AG08396 (cell line): ENCODE measurements at places on chromosomes 3 and 15.

- no peak for DNase-seq
These were observed 1.7 kb downstream of the CFAP44 start for GRCh38 chr3:113439606-113440005.

- peak; percentile 35 for DNase-seq
These were observed 7.3 kb downstream of the ADAM10 start for GRCh38 chr15:58742022-58742813.

DNA sequence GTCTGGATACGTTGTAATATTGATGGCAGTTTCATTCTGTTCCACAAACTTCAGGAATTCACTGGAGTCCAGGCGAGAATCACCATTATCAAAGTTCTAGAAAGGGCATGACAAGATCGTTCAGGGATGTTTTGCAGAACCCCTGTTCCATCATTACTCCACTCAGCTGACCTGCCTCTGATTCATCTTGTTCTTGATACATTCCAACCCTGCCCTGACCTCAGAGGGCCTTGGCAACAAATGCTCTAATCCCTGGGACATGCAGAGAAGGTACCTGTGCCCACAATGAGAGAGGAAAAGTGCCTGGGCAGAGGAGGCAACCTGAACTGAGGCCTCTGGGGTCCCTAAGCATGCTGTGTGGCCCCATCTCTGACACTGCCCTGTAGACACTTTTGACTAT lies 45.9 kb downstream of the FSTL1 start:
- DNase-seq, result peak; percentile 34

DNA sequence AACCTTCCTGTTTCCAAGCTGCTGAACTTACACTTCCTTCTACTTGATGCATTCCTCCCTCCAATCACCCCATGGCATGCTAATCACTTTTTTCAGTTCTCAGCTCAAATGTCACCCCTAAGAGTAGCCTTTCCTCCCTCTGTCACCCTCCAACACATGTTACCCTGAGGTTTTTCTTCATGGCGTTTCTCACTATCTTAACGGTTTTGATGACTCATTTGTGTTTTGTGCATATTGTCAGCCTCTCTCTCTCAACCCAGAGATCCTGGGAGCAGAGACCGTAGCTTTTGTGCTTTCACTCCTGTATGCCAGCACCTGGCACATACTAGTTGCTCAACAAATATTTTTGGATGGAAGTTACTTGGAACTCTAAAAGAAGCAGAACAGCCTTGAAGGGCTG lies 24.5 kb downstream of the LRRC3B start:
- DNase-seq, result no peak

DNA sequence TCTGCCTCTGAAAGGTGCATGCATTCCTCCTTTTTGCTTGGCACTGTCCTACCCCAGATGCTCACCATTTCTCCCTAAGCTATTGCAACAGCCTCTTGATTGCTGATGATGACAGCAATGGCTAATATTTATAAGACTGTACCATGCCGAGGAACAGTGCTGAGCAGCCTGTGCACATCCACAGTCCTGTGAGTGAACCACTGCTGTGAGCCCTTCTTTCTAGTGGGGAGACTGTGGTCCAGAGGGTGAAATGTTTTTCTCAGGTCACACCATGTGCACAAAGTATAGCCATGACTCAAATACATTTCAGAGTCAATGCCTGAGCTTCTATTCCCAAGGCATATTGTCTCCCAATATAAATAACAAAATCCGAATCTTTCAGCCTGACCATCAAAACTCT lies 231.2 kb upstream of the LRTM1 start:
- no peak for DNase-seq

DNA sequence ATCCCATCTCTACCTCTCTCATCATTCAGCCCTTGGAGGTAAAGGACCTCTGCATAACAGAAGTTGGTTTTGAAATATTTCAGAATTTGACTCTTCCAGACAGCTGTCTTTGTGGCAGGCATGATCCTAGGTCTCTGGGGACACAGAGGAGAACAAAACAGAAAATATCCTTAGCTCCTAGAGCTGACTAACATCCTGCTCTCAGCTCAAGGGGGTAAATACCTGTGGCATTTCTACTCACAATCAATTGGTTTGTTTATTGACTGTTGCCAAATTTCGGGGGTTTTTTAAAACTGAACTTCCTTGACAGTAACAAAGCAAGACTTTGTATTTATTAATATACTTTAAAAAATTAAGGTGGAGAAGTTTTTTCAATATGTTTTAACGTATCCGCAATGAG lies 78.8 kb downstream of the EOMES start:
- DNase-seq, result no peak

DNA sequence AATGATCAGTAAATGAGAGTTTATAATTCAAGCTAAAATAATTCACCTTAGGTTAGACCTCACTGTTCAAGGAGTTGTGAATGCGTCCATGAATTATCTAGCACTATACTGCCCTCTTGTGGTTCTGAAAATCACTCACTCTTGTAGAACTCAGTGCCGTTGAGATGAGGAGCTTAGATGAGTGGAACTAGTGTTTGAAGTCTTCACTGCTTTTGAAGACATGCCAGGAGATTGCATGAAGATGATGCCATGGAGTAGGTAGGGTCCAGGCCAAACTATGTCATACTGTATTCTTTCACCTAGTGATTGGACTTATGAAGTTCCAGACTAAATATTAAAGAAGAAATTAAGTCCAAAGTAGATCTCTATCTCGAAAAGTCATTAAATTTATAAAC lies 28.8 kb downstream of the LYSMD4 start:
- DNase-seq, result peak; percentile 60

DNA sequence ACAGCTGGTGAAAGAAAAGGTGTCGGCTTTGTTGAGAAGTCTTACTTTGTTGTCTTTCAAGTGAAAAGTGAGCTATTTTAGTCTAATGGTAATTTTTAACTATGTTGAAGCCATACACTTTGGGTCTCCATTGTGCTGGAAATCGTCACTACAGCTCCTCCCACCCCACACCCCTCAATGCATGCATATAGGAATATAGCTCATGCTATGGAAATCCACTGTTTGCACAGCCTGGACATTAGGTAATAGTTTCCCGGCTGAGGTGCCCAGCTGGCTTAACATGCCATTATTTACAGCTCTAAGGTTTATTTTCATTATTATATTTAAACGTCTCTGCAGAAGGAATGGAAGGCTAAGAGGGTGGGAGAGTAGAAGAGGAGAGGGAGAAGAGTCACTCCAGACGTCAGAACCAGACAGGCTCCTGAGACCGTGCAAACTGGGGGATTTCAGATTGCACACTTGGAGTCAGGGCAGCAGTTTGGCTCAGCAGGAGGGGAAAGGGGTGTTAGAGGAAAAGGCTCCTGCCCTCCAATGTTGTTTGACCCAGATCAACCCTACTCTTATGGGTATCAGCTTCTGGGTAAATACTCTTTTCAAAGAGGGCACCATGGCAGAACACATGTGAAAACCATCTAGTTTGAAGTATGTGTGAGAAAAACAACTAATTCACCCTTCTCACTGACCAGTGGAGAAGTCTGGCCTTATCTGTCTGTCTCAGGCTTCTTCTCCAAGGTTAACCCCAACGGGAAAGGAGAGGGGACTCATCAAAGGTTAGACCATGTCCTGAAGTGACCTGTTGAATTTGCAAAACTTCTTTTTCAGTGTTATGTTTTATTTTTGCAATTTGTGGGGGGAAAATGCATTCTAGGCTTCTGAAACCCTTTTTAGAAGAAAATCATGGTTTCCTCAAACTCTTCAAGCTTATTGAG lies 218.7 kb upstream of the CTDSPL start:
- no peak for DNase-seq

DNA sequence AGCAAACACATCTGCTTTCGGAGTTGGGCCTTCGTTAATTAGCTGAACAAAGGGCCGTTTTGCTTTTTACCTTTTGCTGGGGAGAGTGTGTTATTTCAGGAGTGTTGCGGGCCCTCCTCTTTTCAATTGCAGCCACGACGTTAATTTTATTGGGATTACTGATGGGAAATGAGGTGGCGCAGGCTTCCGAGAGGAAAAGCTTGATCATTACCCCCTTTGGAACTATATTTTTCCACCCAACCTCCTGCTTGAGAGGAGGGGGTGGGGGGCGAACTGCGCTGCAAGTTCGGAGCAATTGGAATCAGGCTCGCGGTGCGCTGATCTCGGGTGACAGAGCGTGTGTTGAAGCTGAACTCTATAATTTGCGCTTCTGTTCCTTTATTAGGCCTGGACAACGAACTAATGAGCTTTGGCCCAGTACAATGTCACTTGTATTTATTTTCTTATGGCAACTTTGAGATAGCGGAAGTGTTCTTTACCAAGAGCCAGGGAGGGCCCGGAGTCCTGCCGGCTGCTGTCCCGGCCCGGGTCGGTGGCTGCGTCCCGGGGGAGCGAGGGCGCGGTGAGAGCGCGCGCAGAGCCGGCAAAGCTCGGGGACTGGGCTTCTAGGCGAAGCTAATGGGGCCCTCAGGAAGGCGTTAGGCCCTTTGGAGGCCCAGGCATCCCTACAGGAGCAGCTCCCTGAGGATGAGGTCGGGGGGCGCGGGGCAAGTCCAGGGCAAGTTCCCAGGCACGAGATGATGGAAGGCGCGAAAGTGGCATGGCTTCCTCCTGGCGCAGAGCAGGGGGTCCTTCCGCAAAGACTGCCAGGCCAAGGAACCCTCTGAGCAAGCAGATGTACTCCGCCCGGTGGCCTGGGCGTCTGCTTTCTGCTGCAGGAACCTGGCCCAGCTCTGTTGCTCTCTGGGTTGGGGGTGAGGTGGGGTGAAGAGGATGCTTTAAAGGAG lies 12.9 kb downstream of the NR2F2 start:
- no peak for DNase-seq

GRCh38 chr3:8239718-8240695 lies 261.6 kb upstream of the LMCD1 start:
- DNase-seq, result peak; percentile 51

DNA sequence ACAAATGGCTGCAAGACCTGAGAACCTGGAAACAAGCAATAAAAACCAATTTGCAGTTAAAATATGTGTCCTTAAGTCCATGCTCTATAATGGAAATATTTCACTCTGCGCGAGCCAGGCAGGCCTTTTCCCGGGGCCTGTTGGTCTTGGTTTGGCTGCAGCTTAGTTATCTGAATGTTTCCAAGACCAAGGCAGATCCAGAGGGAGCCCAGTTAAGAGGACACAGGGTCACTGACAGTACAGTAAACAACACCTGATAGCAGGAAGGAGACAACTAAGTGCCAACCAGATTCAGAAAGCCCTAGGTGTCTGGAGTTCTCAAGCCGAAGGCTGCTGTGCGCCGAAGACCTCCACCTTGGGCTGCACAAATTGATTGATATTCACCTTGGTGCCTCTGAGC lies 32.8 kb downstream of the THSD4 start:
- DNase-seq, result no peak

- DNase-seq, result no peak
These were observed 14.0 kb downstream of the EDEM1 start for GRCh38 chr3:5201536-5201935.

DNA sequence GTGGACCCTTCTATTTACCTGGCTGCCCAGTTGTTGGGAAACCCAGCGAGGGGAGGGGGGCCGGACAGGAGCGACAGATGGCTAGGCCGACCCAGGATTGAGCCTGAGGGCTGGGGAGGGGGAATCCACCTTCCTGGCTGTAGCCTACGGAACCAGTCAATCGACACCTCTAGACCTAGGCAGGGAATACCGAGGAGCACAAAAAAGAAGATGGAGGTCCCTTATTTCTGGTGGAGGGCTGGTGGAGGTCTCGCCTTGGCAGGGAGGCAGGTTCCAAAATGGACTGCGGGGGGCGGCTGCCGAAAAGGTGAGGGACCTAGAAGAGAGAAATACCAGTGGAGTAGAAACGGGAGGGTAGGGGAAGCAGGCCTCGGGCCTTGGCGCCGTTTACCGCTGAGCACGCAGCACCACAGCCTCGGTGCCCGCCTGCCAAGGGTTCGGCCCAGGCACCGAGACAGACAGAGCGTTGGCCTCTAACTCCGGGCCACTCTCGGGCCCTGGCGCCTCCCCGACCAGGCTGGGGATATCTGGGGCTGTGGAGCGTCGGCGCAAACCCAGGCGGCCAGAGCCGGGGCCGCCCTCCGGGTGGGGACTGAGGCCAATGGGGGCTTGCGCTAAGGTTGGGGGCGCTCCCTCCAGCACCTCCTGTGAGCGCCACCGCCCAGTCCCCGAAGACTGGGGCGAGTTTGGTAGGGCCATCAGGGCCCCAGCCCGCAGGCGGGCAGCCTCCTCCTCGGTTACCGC lies 1.6 kb downstream of the ANKRD63 start:
- no peak for DNase-seq

- no peak for DNase-seq
These were observed 71.2 kb upstream of the DCBLD2 start for GRCh38 chr3:98972720-98973119.

GRCh38 chr3:184630861-184631471 lies 69.4 kb downstream of the EPHB3 start:
- DNase-seq, result no peak

DNA sequence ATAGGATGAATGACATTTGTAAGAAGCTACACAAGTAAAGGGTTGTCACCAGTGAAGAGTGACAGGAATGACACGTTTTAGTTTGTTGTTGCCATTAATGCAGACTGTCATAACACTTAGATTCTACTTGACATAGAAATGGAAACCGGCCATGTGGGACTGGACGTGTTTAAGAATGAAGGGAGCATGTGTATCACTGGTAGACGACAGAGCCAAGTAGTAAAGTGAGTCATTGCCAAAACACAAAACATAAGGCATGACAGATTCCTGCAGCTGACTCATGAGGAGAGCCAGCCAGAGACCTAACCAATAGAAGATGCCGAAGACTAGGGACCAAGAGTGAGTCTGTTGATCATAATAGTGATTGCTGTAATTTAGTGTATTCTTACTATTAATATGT lies 106.2 kb upstream of the PLAAT1 start:
- DNase-seq, result peak; percentile 42

DNA sequence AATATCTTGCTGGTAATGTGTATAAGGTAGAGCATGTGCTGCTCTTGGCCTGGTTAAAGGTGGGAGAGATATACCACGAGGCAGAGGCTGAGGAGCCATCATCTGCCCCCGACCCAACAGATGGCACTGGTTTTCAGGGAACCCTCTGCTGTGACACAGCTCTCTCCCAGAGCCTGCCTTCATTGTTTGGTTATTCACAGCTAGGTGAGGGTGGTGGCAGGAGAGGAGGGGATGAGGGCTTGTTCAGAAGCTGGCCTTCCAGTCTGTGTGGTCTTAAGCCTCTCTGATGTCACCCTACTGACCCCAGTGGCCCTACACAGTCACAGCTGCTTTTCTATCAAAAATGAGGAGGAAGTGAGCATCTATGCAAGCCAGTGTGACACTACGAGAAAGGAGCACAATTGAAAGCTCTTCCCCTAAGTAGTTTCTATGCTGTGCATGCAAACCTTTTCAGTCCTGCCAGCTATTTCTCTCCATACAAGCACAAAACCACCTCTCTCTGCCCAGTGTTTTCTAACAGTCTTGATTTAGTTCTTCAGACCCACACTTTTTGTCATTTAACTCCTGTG lies 258.4 kb upstream of the AGTR1 start:
- no peak for DNase-seq
